Dermis blood vessel endothelial cell (primary cell): ENCODE measurements at places on chromosomes 6 and 20. TPM values are rescaled to one million over a fixed set of nuclear protein-coding genes. Genes with fewer than 3 reads are reported as not detected.

Gene COL19A1
- not detected in 2 replicates for total RNA-seq

Gene SLC22A7
- not detected in 2 replicates for total RNA-seq

Gene CHRNA4
- total RNA-seq, result not detected in 2 replicates

Gene SGK2
- total RNA-seq, result 0.23 and 0.34 TPM in 2 replicates

Gene NEU1
- total RNA-seq, result 66.8 and 78.1 TPM in 2 replicates

Gene PRR3
- total RNA-seq, result 2.9 and 3.5 TPM in 2 replicates

Gene MYCT1
- 112 and 162 TPM in 2 replicates for total RNA-seq

Gene DCDC2
- total RNA-seq, result 1.0 and 1.5 TPM in 2 replicates

Gene PRSS35
- total RNA-seq, result not detected in 2 replicates

Gene PAX1
- total RNA-seq, result not detected in 2 replicates

Gene HLA-DOB
- total RNA-seq, result not detected in 2 replicates

Gene PSORS1C2
- not detected in 2 replicates for total RNA-seq
